IMR-90 (cell line): ENCODE measurements at places on chromosomes 16 and 17. TPM values are rescaled to one million over a fixed set of nuclear protein-coding genes. Genes with fewer than 3 reads are reported as not detected.

The NACA2 gene
- not detected in 2 replicates for total RNA-seq

DNA sequence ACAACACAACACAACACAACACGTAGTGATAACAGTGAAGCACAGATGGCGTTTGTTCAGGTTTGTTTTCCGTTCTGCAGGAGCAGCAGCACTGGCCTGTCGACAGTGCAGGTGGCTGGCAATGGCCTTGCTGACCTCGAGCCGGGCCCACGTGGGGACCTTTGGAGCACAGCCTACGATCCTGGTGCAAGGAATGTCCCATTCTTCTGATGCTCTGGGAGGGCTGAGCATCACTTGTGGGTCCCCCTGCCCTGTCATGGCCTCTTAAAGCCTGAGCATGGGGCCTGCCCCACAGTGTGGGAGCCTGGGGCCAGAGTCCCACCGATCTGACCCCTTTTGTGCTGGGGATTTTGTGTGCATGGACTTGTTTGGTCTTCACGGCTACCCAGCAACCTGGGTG is 6.8 kb downstream of the MAP2K3 start:
- no peak for DNase-seq

DNA sequence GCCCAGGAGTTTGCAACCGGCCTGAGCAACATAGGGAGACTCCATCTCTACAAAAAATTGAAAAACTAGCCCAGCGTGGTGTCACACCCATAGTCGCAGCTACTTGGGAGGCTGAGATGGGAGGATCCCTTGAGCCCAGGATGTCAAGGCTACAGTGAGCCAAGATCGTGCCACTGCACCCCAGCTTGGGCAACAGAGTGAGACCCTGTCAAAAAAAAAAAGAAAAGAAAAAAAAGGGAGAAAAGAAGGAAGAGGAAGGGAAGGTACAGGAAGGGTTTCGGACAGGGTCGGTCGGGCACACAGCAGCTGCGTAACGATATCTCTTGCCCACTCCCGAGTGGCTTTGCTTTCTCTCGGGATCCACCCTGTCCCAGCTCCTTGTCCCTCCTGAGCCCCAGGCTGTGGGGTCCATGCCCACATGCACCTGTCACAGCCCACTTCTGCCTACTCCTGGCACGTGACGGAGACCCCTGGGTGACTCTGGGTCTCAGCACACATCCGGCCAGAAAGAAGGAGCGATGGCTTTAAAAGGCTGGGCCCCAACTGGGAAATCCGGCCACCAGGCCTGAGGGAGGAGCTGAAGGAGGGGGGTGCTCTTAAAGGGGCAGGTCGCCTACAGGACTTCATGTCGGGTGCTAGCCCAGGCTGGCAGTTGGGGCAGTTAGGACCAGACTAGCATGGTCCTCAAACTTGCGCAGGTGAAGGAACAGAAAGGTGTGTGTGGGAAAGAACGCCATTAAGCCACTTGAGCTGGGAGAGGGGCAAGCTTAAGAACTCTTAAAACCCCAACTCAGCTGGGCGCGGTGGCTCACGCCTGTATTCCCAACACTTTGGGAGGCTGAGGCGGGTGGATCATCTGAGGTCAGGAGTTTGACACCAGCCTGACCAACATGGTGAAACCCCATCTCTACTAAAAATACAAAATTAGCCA is at the start of gene GHDC:
TSS of gene GHDC (minus strand) at position 526 of the 931 bp plus-strand sequence. CDS start 913 bp downstream, outside the sequence.
- peak; percentile 64 for DNase-seq

The NOL11 gene
- total RNA-seq, result 58.3 and 78.6 TPM in 2 replicates

- DNase-seq, result no peak
These were observed 19.6 kb upstream of the HAP1 start for GRCh38 chr17:41754066-41754465.

DNA sequence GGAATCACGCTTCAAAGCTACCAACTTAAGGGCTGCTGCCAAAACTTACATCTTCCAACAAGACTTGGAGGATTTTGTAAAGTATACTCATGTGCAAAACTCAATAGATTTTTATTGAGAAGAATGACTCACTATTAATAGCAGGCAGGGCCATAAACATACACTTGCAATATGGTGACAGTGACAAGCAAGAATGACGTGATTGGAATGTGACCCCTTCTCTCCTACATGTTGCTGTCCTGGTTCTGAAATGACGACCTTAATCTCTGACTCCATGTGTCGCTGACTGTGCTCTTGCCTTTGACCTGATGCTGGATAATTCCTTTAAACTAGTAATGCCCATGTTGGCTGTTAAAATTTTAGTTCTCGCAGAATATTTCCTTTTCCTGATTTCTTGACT is 174.5 kb downstream of the PARN start:
- peak; percentile 73 for DNase-seq

DNA sequence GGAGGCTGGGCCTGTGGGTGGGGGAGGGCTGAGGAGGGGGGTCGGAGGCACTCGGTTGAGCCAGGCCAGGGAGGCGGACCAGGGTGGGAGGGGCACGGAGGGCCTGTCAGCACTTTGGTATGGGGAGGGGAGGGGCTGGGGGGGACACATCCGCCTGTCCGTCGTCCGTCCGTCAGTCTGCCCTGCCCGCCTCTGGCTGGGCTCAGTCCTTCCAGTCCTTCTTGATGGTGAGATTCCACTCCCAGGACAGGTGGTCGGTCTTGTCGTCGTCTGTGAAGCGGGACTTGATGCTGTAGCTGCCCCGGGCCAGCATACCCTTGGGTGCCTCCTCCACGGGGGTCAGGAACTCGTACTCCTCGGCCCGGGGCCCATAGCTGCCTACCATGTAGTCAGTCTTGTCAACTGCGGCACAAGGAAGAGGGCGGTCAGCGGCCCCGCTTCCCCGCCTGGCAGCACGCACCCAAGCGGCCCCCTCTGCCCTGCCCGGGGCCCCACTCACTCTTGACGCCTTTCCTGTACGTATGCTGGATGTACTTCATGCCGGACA is 2.4 kb downstream of the ARHGDIA start:
- DNase-seq, result peak; percentile 88

DNA sequence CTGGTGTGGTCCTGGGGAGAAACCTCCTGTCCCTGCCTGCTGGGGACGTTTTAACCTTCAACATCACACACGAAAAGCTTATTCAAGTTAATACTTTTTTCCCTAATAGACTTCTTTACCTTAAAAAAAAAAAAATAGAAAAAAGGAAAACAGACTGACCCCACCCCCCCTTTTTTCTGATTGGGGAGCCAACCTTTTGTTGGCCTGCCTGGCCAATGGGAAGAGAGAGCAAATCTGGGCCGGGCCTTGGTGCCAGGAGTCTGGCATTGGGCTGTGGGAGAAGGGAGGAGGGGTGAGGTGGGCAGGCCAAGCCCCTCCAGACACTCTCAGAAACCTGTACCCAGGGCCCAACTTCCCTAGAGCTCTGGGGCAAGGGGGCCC is 3.0 kb downstream of the CBX8 start:
- no peak for DNase-seq

- DNase-seq, result no peak
These were observed 8.6 kb downstream of the CHD9NB start for GRCh38 chr16:53043986-53044601.

GRCh38 chr17:68697850-68698361 is 96.7 kb upstream of the FAM20A start:
- peak; percentile 68 for DNase-seq
